ENCODE measurements at places on chromosomes 12 and 14. TPM values are rescaled to one million over a fixed set of nuclear protein-coding genes. Genes with fewer than 3 reads are reported as not detected.

The MYF5 gene
- not detected for total RNA-seq

The RNASE3 gene
- 0.59 TPM for total RNA-seq

The MYH6 gene
- 8,253 TPM for total RNA-seq

The TEAD4 gene
- 41.5 TPM for total RNA-seq

The KRT80 gene
- total RNA-seq: 1.5 TPM

The SERPINA1 gene
- total RNA-seq: 2.4 TPM

The TOMM20L gene
- not detected for total RNA-seq

The KCNA5 gene
- total RNA-seq: 166 TPM

The APOF gene
- not detected for total RNA-seq

The CLEC4C gene
- not detected for total RNA-seq

The ABCC9 gene
- 52.8 TPM for total RNA-seq

The CRIP2 gene
- 1,272 TPM for total RNA-seq

The ARMH4 gene
- total RNA-seq: 3.4 TPM

The EMP1 gene
- 208 TPM for total RNA-seq

The IRAK3 gene
- total RNA-seq: 15.8 TPM

The OR6C6 gene
- total RNA-seq: not detected

The TMEM30B gene
- total RNA-seq: 3.7 TPM

The TMPRSS12 gene
- total RNA-seq: not detected

The NUAK1 gene
- total RNA-seq: 30.1 TPM

The NTF3 gene
- total RNA-seq: 0.67 TPM

The SLC8A3 gene
- 1.3 TPM for total RNA-seq

The PAWR gene
- total RNA-seq: 14.2 TPM

The TAMALIN gene
- total RNA-seq: 23.2 TPM

The KRT86 gene
- not detected for total RNA-seq

The TIGAR gene
- total RNA-seq: 3.7 TPM

The MGP gene
- 287 TPM for total RNA-seq

The LRIG3 gene
- total RNA-seq: 7.3 TPM

The PGF gene
- 7.0 TPM for total RNA-seq

The GMPR2 gene
- total RNA-seq: 28.1 TPM
